Uterus (tissue), 4 donors: ENCODE measurements at places on chromosomes 1 and 21. TPM values are rescaled to one million over a fixed set of nuclear protein-coding genes. Genes with fewer than 3 reads are reported as not detected.

- H3K4me1 ChIP-seq = no peaks in the 10 kb centered on the region
- H3K27ac ChIP-seq = no peak overlapping the region
- no peak for DNase-seq
- H3K27me3 ChIP-seq = no peaks in the 10 kb centered on the region
- H3K36me3 ChIP-seq = no peaks in the 10 kb centered on the region
These were observed 12.7 kb downstream of the FASLG start for GRCh38 chr1:172671591-172671990.

DNA sequence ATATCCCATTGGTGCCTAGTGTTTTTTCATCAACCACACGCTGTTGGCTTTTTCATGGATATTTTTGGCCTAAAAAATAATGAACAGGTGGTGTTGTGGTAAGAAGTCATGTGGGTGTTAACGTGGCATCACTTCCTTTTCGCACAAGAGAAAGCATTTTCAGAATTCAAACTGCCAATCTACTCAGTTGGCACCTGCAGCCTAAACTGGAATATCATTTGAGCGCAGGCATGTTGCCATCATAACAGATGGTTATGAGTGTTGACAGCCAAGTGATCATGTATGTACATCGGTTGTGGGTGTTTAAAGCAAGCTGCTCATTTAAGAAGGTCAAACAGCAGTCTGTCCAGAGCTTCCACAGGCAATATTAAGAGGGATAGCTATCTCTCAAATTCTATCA, 1963.0 kb downstream of the NCAM2 start:
- no peaks in the 10 kb centered on the region for H3K4me1 ChIP-seq
- H3K27me3 ChIP-seq = no peaks in the 10 kb centered on the region
- no peak overlapping the region for H3K27ac ChIP-seq
- no peaks in the 10 kb centered on the region for H3K36me3 ChIP-seq
- H3K4me3 ChIP-seq = no peak overlapping the region

Gene LCE6A
- total RNA-seq = not detected

Gene PATJ
- 44.8 TPM for total RNA-seq

GRCh38 chr21:44524414-44525371, 15.3 kb downstream of the KRTAP10-1 start:
- H3K4me3 ChIP-seq = no peak overlapping the region
- DNase-seq = no peak
- H3K36me3 ChIP-seq = no peaks in the 10 kb centered on the region
- H3K27ac ChIP-seq = no peak overlapping the region

DNA sequence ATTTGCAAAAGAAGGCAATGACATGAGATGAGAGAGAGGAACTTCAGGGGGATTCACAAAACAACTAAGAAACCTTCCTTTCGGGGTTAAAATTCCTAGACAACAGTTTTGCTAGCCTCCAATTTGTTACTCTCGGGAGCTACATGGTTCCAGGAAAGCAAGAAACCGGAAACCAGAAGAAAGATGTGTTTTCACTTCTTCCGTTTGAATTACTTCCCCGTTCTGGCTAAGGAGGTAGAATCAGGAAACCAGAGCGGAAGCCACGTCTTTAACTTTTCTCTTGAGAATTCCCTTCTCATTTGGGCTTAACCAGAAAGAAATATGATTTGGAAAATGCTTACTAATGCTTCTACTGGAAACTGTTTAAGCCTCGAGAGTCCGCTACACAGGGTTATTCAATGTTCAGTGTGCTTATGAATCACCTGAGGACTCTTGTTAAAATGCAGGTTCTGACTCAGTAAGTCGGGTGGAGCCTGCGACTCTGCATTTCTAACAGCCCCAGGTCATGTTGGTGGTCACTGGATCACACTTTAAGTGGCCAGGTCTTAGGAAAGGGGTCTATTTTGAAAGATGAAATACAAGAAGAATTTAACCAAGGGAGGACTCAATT, 43.5 kb upstream of the MCOLN3 start:
- H3K27ac ChIP-seq = no peak overlapping the region
- H3K36me3 ChIP-seq = no peaks in the 10 kb centered on the region
- H3K4me1 ChIP-seq = no peaks in the 10 kb centered on the region
- H3K4me3 ChIP-seq = no peak overlapping the region
- DNase-seq = no peak

Gene RGS1
- 19.4 TPM for total RNA-seq

DNA sequence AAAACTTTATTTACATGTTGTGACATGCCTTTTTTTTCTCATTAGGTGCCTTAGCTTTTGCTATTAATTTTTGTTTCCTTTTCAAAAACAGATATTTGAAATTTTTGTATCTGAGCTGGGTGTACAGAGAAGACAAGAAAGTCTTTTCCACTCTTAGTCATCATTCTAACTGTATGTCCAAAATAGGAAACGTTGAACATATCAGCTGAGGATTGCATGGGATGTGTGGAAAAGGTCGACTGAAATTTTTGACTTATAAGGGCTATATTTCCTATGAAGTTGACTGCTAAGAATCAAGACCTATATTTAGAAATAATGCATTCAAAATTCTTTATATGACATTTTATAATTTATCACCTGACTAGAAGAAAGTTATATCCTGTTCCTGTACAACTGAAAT, 270.0 kb upstream of the ZRANB2 start:
- H3K27me3 ChIP-seq = no peaks in the 10 kb centered on the region
- H3K4me1 ChIP-seq = no peaks in the 10 kb centered on the region
- DNase-seq = no peak

DNA sequence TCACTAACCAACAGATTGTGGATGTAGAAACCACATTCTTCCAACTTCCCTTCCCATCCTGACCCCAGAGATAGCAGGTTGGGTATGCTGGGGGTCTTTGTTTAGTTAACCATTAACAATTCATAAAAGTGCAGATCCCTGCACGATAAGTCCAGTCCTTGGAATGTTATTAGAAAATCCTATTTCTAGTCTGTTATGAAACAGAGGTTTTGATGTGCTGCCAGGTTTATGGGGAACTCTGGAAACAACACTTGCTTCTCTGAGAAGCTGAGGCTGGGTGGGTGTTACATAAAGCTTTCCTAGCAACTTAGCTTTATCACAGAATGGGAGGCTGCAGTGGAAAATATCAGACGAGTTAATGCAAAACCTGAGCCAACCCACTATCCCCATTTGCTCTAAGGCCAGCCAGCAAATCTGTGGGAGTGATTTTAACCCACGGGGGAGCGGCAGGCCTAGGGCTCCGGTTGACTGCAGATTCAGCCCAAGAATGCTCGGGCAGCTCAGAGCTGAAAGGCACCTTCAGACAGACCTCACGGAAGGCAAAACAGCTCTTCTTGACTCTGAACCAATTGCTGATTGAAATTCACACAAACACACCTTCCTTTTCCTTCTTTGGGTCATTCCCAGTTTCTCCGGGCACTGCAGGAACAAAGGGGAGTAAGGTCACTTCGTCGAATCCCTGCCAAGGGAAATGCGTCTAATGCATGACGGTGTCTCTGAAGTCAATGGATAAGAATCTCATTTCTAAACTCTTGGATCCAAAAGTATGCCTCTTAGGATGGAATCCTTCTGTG, 111.7 kb upstream of the IRF2BP2 start:
- H3K36me3 ChIP-seq = no peaks in the 10 kb centered on the region
- DNase-seq = peak; percentile 80
- H3K27ac ChIP-seq = peak overlapping the region; percentile 96
- no peak overlapping the region for H3K4me3 ChIP-seq

Gene RIPK4
- total RNA-seq = not detected
